SHP77 treated with DMSO at 0.1 percent for 48 hours (cell line): ENCODE measurements at places on chromosomes 5 and 9.

DNA sequence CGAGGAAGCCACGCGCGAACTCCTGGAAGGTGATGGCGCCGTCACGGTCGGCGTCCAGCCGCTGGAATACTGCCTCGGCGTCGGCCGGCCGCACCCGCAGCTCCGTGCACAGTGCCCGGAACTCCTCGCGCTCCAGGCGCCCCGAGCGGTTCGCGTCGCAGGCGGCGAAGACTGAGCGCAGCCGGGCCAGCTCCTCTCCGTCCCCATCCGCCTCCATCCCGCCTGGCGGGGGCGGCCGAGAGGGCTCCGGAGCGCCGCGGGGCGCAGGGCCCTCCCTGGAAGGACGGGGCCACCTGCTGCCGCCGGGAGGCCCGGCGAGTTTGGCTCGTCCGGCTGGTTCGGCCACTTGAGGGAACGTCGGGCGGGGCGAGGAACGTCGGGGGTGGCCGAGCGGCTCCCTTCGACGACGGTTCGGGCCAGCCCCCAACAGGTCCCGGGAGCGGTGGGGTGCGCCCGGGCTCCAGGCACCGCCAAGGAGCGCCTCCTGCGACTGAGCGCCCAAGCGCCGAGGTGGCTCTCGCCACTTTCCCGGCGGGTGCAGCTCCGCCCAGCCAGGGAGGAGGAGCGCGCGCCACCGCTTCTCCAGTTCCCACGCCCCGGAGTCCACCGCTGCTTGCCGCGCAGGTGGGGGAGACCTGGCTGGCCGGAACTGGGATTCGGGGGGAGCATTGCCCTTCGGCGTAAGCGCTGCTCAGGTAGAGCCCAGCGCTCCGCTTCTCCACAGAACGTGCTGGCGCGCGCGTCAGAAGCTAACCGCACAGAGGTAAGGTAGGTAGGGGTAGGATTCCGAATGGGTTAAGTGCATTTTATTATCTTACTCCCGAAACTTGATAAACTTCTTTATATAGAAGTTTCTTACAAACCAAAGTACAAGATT, at the start of gene RASEF:
Gene RASEF, minus strand, starts transcription at position 492 of the 877 bp plus-strand sequence. Its CDS starts 275 bp downstream, at position 217.
- DNase-seq = no peak

DNA sequence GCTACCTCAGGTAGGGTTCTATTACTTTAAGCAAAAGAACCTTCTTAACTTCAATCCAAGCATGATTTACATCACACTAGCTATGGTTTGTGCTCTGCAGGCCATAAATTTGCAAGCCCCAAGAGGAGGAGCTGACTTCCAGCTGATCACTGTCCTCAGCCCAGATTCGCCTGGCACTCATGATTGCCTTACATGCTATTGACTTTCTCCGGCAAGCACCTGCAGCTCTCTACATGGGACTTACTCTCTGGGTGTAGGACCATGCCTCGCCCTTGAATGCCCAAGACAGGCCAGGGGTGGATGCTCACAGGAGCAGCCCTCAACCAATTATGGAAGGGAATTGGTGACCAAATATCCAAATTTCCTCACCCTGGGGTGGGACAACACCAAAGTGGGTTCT, 99.8 kb downstream of the ESM1 start:
- DNase-seq = no peak

- no peak for DNase-seq
These were observed 120.5 kb downstream of the ADAMTS2 start for GRCh38 chr5:179224741-179225140.

DNA sequence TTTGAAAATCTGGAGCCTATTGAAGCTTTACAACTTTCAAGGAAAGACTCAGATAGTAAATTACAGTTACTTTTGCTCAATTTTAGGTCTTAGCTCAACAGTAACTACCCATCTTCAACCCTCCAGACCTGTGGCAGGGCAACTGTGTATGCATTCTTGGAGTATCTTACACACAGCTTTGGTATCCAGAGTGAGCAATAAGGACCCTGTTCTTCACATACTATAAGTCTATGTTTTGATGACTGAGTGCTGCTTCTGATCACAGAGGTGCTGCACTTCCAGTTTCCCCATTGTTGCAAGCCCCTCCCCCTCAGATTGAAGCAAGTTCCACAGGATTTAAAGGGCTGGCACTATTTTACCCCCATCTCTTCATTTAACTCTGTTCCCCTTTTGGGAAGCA, 737.4 kb upstream of the GRAMD2B start:
- DNase-seq = no peak
